ENCODE measurements at places on chromosomes 13 and 19.

- no peak for DNase-seq
These were observed 202.7 kb downstream of the UQCRFS1 start for GRCh38 chr19:29010276-29010675.

DNA sequence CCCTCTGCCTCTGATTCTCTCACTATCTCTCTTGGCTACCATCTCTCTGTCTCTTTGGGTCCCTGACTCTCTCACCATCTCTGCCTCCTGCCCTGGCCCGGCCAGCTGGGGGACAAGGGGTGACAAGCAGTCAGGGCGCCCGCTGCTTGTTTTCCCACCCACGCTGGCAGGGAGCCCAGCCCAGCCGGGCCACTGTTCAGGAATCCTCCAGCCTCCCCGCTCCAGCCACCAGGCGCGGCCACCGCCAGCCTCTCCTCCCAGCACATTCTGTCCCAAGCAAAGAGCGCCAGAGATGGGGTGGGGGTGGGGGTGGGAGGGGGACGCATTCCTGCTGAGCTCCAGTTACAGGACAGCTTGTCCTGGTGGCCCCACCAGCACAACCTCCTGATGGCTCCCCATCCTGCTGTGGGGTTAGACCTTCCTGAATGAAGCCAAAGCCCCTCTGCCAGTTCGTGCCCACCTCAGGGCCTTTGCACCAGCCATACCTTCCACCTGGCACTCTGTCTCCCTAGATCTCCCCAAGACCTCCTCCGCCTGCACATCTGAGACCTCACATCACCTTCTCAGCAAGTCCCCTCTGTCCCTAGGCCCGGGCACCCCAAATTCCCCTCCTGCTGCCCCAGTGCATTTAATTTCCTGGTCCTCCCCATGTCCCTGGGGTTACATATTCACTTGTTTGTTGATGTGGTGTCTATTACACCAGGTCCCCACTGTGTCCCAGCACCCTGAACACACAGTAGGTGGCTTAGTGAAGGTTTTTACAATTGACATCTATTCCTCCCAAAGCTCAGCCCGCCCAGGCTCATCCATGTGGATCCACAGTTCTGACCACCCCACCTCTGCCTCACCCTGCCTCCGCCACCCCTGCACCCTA lies 12.5 kb downstream of the ARRDC2 start:
- no peak for DNase-seq

GRCh38 chr13:112680741-112681360 lies 9.0 kb upstream of the ATP11A start:
- no peak for DNase-seq

DNA sequence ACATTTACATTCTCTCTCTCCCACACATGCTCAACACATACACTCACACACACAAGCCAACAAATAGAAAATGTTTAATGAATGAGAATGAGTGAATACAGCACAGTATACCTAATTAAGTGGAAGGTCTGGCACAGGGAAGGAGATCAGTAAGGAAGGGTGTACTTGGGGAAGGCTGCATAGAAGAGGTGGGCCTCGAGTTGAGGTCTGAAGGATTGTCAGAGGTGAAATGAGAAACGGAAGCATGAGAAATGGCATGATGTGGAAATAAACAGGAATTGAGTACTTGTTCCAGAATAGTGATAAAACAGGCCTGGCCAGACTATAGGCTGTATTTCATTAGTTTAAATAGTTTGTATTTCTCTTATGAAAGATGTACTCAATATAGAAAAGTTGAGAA lies 136.2 kb downstream of the FLT1 start:
- DNase-seq: no peak

DNA sequence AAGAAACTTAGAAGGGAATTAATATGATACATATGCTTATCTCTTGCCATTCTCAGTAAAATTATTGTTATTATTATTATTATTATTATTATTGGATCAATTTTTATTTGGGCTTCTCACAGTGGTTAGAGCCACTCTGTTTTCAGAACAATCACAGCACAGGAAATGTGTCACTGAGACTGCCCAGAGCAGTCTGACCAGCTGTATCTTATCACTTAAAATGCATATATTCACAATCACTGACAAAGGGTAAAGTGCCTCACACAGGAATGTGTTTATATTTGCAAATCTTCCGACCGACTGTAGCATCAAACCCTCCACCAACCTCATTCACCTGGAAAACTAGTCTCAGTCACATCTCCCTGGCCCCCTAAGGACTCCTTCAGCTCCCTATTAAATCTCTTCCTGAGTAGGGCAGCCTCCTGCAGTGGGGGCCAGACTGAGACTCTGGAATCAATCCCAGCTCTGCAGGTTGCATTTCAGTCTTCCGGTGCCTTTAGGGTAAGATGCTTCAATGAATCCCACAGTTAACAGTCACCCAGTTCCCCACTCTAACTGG lies 738.3 kb upstream of the SLITRK5 start:
- DNase-seq: no peak

Data from NCI-H146 (cell line).